Activated T-cell treated with anti-CD3 and anti-CD28 coated beads, Interleukin-2, amount 50 U/mL, for 4 hours (primary cell): ENCODE measurements at places on chromosomes 12 and 14. TPM values are rescaled to one million over a fixed set of nuclear protein-coding genes. Genes with fewer than 3 reads are reported as not detected.

The TSPAN9 gene
- 1.4 TPM for total RNA-seq

The ACYP1 gene
- total RNA-seq, result 16.8 TPM

The GALNT9 gene
- total RNA-seq, result 0.34 TPM

The TPH2 gene
- total RNA-seq, result not detected

The PLEKHG7 gene
- not detected for total RNA-seq

The C2CD5 gene
- 20.2 TPM for total RNA-seq

The RBM23 gene
- total RNA-seq, result 82.5 TPM

The TOGARAM1 gene
- 6.8 TPM for total RNA-seq

The KCNMB4 gene
- 0.34 TPM for total RNA-seq

The DTX3 gene
- total RNA-seq, result 15.9 TPM

The KIF21A gene
- 25.2 TPM for total RNA-seq

The B4GALNT1 gene
- 3.6 TPM for total RNA-seq

The HOXC11 gene
- not detected for total RNA-seq

The TPPP2 gene
- not detected for total RNA-seq

The SOAT2 gene
- 0.15 TPM for total RNA-seq

The ENDOU gene
- not detected for total RNA-seq

The RACGAP1 gene
- 25.6 TPM for total RNA-seq

The KRT6C gene
- total RNA-seq, result not detected

The SCYL2 gene
- total RNA-seq, result 32.2 TPM

The PLEKHG3 gene
- 3.7 TPM for total RNA-seq

The KCNH5 gene
- not detected for total RNA-seq
